ENCODE measurements at places on chromosomes 2 and 18.

- no peak for DNase-seq
Measured at GRCh38 chr2:176978921-176979320, 233.7 kb upstream of the HNRNPA3 start.

- no peak for DNase-seq
Measured at GRCh38 chr2:3601561-3602271, 6.8 kb downstream of the COLEC11 start.

DNA sequence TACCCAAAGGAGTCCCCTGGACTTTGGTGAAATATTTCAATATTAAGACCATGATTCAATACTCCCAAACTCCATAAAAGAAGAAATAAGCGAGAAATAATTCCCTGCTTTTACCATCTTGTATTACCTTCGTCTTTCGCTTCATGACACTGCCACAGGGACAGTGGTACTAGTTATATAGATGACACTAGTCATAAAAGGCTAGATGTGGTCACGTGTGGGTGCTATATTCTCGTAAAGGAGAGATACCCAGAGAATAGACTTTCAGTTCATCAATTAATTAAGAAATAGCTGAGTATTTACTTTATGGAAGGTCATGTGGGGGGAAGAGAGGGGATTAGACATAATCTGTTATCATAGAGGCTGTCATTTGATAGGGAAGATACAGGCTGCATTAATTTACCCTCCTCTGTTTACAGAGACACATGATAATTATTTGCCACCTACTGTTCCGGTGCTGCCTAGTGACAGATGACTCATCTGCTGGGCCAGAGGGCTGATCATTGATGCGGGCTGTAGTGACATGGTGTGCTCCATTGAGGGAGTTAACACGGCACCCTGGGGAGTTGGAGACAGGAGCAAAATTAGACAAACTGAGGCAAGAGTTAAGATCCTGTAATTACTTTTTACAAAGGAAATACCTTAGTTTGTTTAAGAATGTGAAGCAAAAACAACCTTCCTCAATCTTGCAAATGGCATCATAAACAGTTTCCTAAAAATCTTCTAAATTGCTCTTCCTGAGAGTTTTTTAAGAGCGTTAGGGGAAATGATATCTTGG lies 78.2 kb upstream of the ITGB6 start:
- DNase-seq, result no peak

DNA sequence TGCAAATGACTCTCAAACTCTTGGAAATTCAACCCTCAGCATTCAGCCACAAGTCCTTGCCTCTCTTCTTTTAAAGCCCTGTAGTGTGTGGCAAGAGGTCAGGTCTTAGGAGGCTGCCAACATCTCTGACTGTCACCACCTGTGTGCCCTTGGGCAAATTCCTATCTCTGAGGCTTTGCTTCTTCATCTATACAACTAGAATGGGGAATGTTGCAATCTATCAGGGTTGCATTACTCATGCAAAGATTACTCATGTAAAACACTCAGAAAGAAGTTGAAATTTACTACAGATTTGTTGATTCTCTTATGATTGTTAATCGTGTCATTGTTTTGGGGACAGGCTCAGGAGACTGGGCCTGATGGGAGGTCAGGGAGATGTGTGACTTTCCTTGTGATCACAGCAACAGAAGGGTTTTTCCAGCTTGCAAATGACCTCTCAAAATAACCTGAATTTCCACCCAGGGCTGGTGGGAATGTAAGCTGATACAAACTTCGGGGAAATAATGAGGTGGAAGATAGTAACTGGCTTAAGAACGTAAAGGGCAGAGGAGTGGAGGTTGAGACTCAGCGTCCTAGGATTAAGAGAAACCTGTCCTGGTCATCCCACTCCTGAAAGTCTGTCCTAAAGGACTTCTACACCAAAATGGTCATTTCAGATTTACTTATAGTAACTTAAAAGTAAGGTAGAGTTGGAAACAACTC lies 32.1 kb upstream of the SIGLEC15 start:
- DNase-seq, result no peak

DNA sequence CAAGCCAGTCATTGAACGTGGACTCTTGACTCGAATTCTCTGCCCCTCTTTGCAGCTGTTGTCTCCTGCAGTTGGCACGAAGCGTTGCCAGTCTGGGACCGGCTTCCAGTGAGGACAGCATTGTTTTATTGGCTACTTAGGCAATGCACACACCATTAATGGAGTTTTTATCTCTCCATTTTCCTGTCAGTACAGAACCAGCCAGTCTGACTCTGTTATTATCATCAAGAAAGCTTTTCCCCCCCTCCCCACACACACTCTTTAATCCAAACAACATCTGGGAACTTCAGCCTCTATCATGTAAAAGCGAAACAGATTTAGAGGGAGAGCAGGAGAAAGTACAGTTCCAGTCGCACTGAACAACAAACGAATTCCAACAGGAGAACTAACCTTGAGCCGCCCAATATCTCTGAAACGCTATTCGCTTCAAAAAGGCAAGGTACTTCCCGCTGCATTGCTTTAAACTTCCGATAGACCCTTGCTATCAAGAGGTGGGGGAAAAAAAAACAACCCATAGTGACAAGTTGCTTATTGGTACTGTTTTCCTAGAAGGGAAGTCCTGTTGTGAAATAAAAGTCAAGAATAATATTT lies 38.2 kb downstream of the ACVR1 start:
- DNase-seq, result no peak

DNA sequence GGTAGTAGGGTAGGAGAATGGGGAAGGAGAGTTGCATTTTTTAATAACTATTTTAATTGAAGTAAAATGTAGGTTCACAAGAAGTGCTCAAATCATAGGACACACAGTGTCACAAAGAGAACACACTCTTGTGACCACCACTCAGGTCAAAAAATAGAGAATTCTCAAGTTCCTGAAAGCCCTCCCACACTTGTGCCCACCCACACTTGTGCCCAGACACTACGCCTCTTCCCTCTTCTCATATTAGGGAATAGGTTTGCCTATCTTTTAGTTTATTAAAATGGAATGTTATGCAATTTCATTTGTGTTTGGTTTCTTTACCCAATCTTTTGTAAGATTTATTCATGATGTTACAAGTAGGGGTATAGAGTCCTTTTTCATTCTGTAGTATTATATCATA lies 67.2 kb downstream of the UGGT1 start:
- DNase-seq, result no peak

- DNase-seq, result no peak
Measured at GRCh38 chr2:160394153-160394552, 99.5 kb downstream of the RBMS1 start.

- no peak for DNase-seq
Measured at GRCh38 chr2:184031402-184032147, 566.8 kb upstream of the ZNF804A start.

DNA sequence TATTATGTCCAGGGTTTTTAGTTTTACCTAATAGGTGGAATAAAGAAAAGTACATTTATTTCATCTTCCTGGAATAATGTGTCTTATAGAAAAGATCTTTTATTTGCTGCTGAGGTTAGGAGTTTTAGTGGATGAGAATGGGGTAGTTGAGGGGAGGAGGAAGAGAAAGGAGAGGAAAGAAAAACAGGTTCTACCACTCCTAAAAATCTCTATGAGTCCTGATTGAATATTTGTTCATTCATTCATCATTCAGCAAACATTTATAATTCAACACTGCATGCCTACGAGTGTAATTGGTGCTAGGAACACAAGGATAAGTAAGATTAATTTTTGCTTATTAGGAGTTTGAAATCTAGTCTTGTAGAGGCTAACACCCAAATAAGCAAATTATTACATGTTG lies 45.2 kb upstream of the SLC4A10 start:
- DNase-seq, result no peak

DNA sequence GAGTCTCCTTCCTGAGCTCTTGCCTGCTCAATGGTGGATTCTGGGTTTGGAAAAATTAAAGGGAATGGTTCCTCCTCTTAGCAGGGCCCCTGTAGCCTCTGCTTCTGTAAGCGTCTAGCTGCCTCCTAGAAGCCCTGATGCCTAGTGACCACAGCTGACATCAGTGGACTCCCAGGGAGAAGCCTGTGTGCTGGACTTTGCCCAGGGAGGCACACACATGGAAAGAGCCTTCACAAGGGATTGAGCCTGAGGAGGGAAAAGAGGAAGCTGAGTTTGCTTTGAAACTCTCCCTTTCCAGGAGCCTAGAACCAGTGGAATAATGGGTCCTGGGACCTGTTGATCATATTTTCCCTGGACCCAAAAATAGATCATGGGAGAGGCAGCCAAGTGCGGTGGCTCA lies 1.4 kb upstream of the CFAP65 start:
- no peak for DNase-seq

GRCh38 chr2:7281231-7282201 lies 364.3 kb downstream of the RNF144A start:
- DNase-seq, result no peak

DNA sequence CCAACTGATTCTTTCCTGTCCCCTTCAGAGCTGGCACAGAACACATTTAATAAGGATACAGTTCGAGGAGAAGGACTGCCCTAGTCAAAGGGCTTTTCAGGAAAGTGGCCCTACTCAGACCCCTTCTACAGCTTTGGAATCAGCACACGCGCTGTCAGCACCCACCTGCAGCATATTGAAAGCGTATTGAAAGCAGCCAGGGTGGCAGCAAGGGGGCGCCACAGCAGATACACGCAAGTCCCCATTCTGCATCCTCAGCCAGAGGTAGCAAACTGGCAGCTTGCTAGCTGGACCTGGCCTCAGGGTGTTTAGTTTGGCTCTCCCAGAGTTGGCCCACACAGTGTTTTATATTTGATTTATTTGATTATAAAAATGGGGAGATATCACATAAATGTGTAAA lies 101.0 kb upstream of the NT5C1B start:
- peak; percentile 24 for DNase-seq

GRCh38 chr2:176781570-176782217 lies 430.9 kb upstream of the HNRNPA3 start:
- DNase-seq, result no peak

GRCh38 chr2:226678422-226678821 lies 121.2 kb downstream of the IRS1 start:
- no peak for DNase-seq

DNA sequence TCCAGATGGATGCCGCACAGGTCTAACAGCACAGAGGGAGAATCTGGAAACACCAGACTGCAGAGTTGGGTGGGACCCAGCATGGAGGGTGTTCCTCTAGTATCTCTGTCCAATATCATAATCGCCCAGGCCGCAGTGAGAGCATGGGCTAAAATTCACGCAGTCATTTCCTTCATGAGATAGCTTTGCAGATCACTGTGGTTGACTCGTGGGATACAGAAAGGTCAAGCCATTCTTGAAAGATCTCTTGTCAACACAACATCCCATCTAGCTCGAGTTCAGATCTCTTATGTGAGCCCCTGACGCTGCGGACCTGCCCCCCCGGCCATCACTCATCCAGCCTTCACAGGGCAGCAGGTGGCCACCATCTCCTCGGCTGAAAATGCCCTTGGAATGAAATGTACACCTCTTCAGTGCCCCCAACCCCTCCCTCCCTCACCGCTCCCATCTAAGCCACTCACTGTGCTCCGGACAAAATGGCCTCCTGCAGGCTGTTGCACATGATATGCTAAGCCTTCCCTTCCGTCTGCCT lies 45.9 kb downstream of the FOSL2 start:
- DNase-seq, result no peak

GRCh38 chr18:23661735-23662308 lies 889 bp downstream of the ANKRD29 start:
- DNase-seq, result no peak

GRCh38 chr2:57973621-57974186 lies 72.9 kb upstream of the VRK2 start:
- no peak for DNase-seq

GRCh38 chr18:57837917-57838548 lies 34.9 kb upstream of the ATP8B1 start:
- peak; percentile 64 for DNase-seq

GRCh38 chr2:16303273-16303577 lies 362.4 kb downstream of the CYRIA start:
- DNase-seq, result no peak

DNA sequence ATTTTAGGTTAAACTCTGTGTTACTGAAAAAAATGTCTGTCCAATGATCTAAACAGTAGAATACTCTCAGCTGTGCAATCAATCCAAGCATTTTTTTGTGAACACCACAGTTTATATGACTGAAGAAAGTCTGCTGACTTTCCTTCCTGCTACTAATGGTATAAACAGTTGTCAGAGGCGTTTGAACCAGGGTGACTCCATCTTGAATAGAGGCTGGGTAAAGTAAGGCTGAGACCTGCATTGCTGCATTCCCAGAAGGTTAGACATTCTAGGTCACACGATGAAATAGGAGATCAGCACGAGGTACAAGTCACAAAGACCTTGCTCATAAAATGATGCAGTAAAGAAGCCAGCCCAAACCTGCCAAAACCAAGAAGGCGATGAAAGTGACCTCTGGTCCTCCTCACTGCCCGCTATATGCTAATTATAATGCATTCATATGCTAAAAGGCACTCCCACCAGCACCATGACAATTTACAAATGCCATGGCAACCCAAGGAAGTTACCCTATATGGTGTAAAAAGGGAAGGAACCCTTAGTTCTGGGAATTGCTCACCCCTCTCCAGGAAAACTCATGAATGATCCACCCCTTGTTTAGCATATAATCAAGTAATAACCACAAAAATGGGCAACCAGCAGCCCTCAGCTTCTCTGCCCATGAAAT lies 31.3 kb downstream of the POU3F3 start:
- no peak for DNase-seq

GRCh38 chr2:26449278-26450030 lies 28.5 kb downstream of the OTOF start:
- no peak for DNase-seq

- no peak for DNase-seq
Measured at GRCh38 chr18:10834128-10834815, 308.4 kb downstream of the NAPG start.

DNA sequence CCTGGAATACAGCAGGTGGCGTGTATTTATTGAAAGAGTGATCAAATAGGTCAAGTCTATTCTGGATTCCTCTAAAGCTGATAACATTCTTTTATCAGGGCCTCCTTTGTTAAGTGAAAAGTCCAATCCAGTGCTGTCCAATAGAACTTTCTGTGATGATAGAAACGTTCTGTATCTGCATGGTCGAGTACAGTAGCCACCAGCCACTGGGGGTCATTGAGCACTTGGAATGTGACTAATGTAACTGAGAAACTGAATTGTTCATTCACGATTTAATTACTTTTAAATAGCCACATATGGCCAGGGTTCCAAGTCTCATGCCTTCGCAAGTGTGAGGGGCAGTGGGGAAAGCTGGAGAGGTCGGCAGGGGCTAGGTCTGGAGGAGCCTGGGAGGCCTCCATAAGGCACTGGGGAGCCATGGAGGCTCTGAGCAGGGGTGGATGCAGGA lies 20.5 kb downstream of the SH2D6 start:
- no peak for DNase-seq

- DNase-seq, result no peak
Measured at GRCh38 chr2:107648781-107649404, 177.8 kb upstream of the RGPD4 start.

DNA sequence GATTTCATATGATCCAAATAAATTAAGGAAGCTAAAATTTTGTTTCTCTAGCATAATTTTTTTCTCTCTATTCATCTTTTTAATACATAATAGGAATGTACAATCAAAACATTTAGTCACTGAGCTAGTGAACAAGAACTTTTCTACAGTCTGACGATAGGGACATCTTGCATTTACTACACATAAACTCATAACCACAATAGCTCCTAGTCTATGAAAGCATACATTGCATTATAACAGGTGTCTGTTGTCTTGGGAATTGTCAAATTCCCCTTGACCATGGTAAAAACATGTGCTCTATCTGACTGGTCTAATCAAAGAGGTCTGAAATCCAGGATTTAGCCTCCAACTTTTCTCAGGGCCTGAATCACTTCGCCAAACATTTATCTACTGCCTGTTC lies 144.8 kb downstream of the FAM124B start:
- DNase-seq, result no peak

- no peak for DNase-seq
Measured at GRCh38 chr2:231941673-231942072, 15.5 kb upstream of the NPPC start.

All from stimulated activated CD8-positive, alpha-beta memory T cell treated with anti-CD3 and anti-CD28 coated beads, Interleukin-4, amount 100 ng/mL, for 48 hours (primary cell).